ENCODE measurements at places on chromosomes 5 and 9.

- no peak for DNase-seq
These were observed 66.4 kb downstream of the EBF1 start for GRCh38 chr5:159033351-159033657.

- DNase-seq = no peak
These were observed 21.4 kb downstream of the HSDL2 start for GRCh38 chr9:112401175-112401815.

DNA sequence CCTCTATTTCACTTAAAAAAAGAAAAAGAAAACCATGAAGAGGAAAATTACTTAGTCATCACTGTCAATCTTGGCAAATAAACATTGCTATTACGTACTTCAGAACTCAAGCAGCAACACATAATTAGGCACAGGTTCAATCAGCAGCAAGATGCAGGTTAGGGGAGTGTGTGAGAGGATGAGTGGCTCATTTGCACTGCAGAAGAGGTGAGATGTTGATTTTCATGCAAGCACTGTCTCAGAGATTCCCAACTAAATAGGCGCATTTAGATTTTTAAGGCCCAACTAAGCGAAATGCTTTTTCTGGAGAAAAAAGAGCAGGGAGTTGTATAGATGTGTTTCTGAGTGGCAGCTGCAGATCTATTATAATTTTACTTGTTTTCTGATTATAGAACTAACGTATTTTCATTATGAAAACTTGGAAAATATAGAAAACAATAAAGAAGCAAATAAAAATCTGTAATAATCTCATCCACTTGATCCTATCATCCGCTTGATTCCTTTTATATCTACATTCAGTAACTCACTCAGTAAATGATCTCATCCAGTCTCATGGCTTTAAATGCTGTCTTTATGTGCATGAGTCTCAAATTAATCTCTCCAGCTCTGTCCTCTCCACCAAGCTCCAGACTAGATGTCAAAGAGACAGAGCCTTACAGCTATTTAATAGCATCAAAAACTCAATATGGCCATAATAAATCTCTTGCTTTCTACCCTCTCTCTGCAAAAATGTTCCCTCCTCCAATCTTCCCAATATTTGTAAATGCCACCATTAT, 162.5 kb downstream of the ZNF462 start:
- no peak for DNase-seq

GRCh38 chr5:23208959-23209431, 298.4 kb upstream of the PRDM9 start:
- no peak for DNase-seq

DNA sequence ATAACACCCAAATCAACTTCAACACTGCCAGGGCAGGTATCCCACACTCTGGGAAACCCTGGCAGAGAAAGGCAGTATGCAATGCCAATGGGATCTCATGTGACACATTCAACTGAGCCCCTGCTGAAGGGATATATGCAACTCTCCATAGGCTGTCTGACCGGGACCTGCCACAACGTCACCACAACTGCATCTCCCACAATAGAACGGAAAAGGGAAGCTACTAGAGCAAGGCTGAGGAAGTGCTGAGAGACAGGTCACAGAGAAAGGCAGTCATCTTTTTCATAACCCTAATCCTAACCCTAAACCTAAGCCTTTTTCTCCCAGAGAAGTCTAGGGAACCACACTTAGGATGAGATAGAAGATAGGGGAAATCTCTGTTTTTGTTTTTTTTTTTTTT, 345.9 kb upstream of the CD180 start:
- no peak for DNase-seq

- no peak for DNase-seq
These were observed 218.7 kb downstream of the TRPM3 start for GRCh38 chr9:70902692-70903131.

- no peak for DNase-seq
These were observed 9.9 kb upstream of the EGR1 start for GRCh38 chr5:138455232-138455930.

DNA sequence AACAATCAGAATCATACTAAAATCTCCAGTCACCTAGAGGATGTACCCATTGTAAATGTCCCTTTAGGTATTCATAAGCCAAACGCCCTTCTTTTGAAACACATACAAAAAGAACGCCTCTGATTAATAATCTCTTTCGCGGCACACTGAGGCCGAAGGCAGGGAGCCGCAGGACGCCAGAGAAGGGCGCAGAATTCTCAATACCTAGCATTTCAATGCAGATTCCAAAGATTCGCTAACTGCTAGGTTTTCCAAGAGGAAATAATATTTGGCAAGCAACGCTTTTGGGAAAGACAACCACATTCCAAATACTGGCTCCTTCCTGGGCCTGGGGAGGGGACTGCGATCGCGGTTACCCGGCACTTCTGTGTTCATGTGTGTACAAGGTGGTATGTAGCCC, 203.3 kb downstream of the MEF2C start:
- DNase-seq = no peak

DNA sequence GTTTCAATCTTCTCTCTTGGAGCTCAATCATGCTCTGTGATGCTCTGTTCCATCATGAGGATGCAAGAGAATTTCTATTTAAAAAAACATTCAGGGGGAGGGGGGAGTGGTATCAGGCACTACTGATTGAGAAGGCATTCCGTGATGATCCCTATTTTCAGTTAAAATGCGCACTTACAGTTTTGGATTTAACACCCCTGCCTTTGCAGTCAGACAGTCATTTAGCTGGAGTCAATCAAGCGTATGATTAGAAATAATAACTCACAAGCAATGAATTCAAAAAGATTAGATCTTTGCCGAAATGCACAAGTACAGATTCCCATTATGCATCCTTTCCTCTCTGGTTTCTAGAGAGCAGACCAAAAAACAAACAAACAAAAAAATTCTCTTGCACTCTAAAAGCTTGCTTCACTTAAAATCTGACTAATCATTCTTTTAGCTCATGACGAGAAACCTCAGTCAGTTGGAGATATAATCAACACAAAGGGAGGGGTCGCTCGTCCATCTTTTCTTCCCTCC, 55.4 kb downstream of the EFNA5 start:
- no peak for DNase-seq

GRCh38 chr9:71509054-71509453, 259.3 kb downstream of the CEMIP2 start:
- no peak for DNase-seq

- DNase-seq = no peak
These were observed 15.9 kb downstream of the RLN2 start for GRCh38 chr9:5288591-5288990.

- no peak for DNase-seq
These were observed 47.6 kb downstream of the ACO1 start for GRCh38 chr9:32431940-32432555.

GRCh38 chr5:163338-163620, 28.0 kb upstream of the LRRC14B start:
- DNase-seq = no peak

DNA sequence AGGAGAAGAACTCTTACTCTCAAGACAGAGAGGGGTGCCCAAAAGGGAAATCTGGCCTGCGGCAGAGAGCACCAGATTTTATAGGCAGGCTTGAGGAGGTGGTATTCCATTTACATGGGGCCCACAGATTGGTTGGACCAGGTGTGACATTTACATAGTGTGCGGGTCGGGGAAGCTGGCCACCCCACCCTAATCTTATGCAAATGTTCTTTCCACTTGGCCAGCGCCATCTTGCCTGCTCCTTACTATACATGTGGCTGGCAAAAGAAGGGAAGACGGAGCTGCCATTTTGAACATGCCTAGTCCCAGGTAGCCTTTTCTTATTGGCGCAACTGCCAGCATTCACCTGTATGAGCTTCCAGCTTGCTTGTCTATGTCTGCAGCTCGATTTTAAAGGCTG, 34.8 kb downstream of the PLEKHG4B start:
- DNase-seq = no peak

- DNase-seq = no peak
These were observed 174.0 kb downstream of the HMHB1 start for GRCh38 chr5:143985832-143986515.

GRCh38 chr9:71363286-71363961, 242.0 kb upstream of the TRPM3 start:
- no peak for DNase-seq

GRCh38 chr9:113895526-113895925, 19.4 kb downstream of the ZNF618 start:
- DNase-seq = no peak

DNA sequence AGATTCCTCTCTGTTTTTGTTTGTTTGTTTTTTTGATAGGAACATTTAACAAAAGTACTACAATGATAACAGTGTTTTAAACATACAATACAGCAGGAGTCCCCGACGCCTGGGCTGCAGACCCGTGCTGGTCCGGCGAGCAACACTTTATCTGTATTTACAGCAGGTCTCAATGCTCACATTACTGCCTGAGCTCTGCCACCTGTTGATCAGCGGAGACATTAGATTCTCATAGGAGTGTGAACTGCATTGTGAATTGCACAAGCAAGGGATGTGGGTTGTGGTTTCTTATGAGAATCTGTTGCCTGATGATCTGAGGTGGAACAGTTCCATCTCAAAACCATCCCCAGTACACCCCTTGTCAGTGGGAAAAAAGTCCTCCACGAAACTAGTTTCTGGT, 1068.5 kb upstream of the CDH10 start:
- DNase-seq = no peak

DNA sequence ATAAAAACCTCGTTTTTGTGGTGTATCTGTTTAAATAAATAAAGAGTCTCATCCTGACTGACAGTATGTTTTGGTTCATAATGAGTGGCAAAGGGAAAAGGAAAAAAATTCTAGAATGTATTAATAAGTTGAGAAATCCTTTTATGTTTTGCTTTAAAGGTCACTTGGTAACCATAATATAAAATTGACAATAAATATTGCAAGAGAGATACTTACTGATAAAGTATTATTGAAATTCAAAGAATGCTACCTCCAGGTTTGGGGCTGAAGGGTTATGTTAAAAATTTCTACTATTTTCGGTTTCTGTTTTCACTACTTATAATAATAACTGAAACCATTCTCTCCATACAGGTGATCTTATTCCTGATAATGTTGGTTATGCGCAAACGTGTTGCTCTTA, 85.4 kb upstream of the FSD1L start:
- no peak for DNase-seq

- no peak for DNase-seq
These were observed 69.2 kb upstream of the SV2C start for GRCh38 chr5:76014005-76014404.

DNA sequence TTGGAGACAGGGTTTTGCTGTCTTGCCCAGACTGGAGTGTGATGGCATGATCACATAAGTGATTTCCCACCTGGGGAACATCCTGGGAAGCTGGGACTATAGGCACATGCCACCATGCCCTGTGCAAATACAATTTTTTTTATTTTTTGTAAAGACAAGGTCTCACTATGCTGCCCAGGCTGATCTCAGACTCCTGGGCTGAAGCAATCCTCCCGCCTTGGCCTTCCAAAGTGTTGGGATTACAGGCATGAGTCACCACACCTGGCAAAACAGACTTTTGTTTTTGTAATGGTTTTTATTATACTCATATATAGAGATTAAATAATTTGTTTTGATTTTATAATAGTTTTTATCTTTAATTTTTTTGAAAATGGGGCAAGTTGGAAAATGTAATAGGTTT, 14.7 kb downstream of the DNAJC25 start:
- DNase-seq = no peak

GRCh38 chr9:90964101-90965020, 162.7 kb downstream of the SYK start:
- DNase-seq = peak; percentile 30

GRCh38 chr9:4769321-4770080, 23.2 kb upstream of the RCL1 start:
- DNase-seq = no peak

- DNase-seq = no peak
These were observed 212.5 kb downstream of the RAB3C start for GRCh38 chr5:58795327-58795726.

DNA sequence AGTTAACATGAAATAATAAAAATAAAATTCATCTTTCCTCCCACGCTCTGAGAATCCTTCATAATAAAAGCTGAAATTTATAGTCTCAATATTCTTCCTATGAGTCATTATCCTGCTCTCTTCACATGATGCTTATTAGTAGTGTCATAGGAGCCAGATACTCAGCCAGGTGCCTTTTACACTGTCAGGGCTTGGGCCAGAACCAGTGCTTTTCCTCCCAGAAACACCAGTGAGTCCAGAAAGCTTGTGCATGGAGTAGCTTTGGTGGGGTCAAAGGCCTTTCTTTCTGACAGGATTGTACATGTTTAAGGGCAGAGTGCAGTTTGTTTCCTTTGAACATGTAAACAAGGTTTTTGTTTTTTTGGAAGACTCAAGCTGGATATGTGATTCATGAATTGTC, 6.8 kb downstream of the LSM11 start:
- no peak for DNase-seq

- no peak for DNase-seq
These were observed 159.2 kb downstream of the SNCAIP start for GRCh38 chr5:122471031-122471751.

- no peak for DNase-seq
These were observed 145.4 kb upstream of the RAD23B start for GRCh38 chr9:107137495-107138202.

- DNase-seq = no peak
These were observed 200.4 kb downstream of the MAST4 start for GRCh38 chr5:66796305-66797292.

Data from pancreas (tissue), 10 donors.